ENCODE measurements at places on chromosomes 3 and 15.

DNA sequence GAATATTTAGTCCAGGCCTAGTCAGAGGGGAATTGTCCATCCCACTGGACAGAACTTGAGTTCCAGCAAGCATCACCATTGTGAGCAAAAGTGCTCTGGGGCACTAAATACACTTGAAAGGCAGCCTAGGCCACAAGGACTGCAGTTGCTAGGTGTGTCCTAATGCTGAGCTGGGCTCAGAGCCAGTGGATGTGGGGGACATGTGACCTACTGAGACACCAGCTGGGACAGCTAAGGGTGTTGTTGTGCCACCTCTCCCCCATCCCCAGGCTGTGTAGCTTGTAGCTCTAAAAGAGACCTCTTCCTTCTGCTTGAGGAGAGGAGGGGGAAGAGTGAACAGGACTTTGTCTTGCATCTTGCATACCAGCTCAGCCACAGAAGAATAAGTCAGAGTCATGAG is 120.9 kb downstream of the DTWD1 start:
- DNase-seq, result no peak

- no peak for DNase-seq
Observed at GRCh38 chr3:38585791-38586420, 63.6 kb downstream of the SCN5A start.

DNA sequence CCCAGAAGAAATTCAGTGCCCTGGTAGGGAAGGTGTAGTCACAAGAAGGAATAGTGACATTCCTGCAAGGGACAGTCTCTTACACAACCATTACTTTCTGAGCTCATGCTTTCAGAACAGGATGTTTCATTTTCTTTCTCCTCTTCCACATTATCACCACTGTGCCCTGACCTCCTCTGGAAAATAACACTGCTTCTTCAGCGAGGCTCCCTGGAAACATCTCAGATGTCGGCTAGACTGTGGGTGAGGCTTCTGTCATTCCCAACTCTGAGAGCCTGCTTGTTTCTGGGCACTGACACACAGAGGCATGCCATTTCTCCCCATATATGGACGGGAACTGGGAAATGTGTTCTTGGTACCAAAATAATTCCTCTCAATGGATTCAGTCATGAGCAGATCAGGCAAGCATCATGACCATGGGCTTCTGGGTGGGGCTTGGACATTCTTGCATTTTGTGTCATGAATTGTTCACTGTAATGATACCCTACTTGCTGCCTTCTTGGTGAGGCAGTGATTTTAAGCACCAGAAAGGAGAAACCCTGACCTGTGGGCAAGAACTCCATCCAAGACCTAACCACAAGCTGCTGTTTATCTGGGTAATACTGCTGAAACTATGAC is 14.3 kb upstream of the TNFAIP8L3 start:
- DNase-seq, result no peak

GRCh38 chr15:61410662-61411061 is 181.6 kb upstream of the RORA start:
- no peak for DNase-seq

GRCh38 chr3:22615790-22616189 is 587.3 kb upstream of the UBE2E2 start:
- no peak for DNase-seq

GRCh38 chr3:25212736-25213135 is 215.3 kb upstream of the RARB start:
- DNase-seq, result no peak

DNA sequence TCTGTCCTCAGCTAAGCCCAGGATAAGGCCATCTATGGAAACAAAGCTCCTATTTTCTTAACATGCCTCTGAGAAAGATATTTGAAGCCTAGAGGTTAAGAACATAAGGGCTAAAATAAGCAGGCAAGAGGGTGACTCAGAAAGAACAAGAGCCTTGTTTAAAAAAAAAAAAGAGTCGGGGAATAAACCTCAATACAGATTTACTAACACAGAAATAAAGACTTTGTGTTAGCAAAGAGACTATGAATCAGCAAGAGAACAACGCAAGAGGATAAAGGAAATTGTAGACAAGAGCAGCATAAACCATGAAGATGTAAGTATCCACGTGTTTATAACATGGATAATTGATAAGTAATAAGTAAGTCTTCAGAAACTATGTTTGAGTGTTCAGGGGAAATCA is 36.0 kb downstream of the RAB27A start:
- DNase-seq, result no peak

- no peak for DNase-seq
Observed at GRCh38 chr3:46955801-46956259, 20.7 kb downstream of the CCDC12 start.

Measured in activated CD4-positive, alpha-beta T cell treated with anti-CD3 and anti-CD28 coated beads, Interleukin-2, amount 50 U/mL, for 1 hour (primary cell).